ENCODE measurements at places on chromosomes 13 and 19. TPM values are rescaled to one million over a fixed set of nuclear protein-coding genes. Genes with fewer than 3 reads are reported as not detected.

LYL1 gene
- polyA plus RNA-seq: 15.7 TPM

FARP1 gene
- polyA plus RNA-seq: 30.6 TPM

DZIP1 gene
- 22.9 TPM for polyA plus RNA-seq

GRCh38 chr19:2592824-2593223, 109.7 kb downstream of the GNG7 start:
- DNase-seq: no peak

- DNase-seq: no peak
These were observed 9.5 kb upstream of the WTIP start for GRCh38 chr19:34471906-34472700.

- no peak for DNase-seq
These were observed 18.6 kb downstream of the C19orf81 start for GRCh38 chr19:50667759-50668231.

MUC16 gene
- polyA plus RNA-seq: not detected

DNA sequence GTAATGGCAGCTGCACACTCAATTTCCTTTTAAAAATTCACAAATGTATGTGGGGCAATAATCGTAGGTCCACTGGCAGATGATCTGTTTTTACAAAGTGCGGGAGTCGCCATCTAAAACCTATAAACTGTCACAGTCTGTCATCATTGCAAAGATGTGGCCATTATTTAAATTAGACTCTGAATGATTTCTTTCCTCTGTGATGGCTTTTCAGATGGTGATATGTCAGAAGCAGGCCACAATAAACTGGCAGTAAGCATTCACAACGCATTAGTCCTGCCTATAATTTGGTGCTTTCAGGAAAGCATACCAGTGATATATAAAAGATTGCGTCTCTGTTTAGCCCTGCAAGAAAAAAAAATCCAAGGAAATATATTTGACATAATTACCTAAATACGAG, 226.8 kb downstream of the TBC1D4 start:
- DNase-seq: no peak

NTF4 gene
- polyA plus RNA-seq: 4.1 TPM

CHERP gene
- polyA plus RNA-seq: 27.2 TPM

TUBA3C gene
- polyA plus RNA-seq: not detected

DNA sequence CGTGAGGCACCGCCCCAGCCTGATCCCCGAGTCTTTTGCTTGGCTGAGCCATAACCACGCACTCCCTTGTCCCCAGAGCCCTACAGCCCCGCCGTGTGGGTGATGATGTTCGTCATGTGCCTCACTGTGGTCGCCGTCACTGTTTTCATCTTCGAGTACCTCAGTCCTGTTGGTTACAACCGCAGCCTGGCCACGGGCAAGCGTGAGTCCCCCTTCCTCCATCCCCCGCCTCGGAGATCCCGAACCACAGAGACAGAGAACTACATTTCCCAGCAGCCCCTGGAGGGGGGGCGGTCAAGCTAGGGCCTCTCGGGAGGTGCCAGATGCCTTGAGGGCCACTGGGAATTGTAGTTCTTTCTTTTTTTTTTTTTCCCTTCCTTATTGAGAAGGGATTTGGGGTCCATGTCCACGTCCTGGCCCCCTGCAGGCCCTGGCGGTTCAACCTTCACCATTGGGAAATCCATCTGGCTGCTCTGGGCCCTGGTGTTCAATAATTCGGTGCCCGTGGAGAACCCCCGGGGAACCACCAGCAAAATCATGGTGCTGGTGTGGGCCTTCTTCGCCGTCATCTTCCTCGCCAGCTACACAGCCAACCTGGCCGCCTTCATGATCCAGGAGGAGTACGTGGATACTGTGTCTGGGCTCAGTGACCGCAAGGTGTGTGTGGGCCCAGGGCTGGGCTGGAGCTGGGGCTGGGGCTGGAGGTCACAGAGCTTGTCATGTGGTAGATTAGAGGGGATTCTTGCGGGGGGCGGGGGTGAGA, 25.9 kb downstream of the GRIN2D start:
- no peak for DNase-seq

PEG3 gene
- polyA plus RNA-seq: 9.7 TPM

IZUMO2 gene
- polyA plus RNA-seq: not detected

DNA sequence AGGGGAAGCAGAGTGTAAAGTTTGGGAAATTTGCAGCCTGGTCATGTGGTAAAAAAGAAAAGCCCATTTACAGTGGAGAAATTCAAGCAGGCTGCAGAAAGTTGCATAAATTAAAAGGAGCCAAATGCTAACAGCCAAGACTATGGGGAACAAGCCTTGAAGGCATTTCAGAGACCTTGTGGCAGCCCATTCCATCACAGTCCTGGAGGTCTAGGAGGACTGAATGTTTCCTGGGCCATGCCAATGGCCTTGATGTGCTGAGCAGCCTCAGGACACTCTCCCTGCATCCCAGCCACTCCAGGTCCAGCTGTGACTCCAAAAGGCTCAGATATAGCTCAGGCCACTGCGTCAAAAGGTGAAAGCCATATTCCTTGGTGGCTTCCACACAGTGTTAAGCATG, 1202.4 kb upstream of the ATXN8OS start:
- no peak for DNase-seq

- no peak for DNase-seq
These were observed 152.5 kb upstream of the SOX1 start for GRCh38 chr13:111914241-111915103.

DNA sequence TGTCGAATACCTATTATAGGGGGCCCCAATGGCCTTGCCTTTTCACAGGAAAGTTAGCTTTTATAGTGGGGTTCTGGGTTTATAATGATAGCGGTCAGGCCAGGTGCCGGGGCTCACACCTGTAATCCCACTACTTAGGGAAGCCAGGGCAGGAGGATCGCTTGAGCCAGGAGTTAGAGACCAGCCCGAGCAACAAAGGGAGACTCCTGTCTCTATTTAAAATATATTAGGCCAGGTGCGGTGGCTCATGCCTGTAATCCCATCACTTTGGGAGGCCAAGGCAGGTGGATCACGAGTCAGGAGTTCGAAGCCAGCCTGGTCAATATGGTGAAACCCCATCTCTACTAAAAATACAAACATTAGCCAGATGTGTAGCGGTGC, 7.3 kb downstream of the RPS11 start:
- no peak for DNase-seq

DNA sequence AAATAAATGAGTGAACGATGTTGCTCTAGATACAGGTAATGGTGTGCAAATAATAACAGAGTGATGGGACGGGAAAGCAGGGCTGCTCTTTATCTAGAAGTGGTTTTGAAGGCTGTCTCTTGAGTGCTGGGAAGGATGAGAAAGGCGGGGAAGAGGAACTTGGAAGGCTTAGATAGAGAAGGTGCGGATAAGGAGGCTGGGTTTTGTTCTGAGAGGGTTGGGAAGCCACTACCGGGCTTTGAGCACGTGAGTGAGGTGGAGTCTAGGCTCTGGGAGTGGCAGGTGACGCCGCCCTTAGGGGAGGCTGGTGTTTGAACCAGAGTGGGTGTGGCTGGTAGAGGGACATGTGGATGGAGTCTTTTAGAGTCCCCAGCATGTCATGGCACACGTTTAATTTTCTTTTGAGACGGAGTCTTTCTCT, 811 bp downstream of the ARMC6 start:
- DNase-seq: no peak

FPR3 gene
- polyA plus RNA-seq: 5.8 TPM

DNA sequence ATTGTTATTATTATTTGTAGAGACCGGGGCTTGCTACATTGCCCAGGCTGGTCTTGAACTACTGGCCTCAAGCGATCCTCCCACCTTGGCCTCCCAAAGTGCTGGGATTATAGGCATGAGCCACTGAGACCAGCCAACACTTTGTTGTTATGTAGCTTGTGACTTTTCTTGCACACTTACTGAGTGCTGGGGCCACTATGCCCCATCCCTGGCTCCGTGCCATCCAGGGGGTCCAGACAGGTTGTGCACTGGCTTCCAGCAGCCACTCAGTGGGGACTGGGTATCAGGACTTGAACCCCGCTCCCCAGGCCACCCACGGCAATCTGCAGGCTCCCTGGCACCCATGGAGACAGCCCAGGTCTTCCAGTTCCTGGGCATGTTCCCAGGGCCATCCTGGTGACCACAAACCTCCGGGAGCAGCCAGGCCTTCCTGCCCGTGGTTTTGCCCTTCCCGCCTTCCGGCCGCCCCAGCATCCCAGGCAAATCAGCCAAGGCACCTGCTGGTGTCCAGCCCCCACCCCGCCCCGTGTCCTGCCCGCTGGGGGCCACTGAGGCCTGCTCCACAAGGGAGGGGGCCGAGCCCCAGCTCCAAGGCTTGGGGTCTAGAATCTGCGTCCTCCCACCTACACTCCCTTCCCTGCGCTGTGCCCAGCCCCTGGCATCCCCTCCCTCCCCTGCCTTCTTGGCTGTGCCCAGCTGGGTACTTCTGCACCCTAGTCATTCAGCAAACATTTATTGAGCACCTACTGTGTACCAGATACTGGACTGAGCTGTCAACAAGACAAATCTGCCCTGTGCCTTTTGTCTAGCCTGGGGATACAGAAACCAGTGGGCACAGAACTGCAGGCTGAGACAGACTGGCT, 23.7 kb upstream of the SEMA6B start:
- no peak for DNase-seq

- DNase-seq: no peak
These were observed 1.3 kb upstream of the HNRNPL start for GRCh38 chr19:38850976-38851621.

GRCh38 chr13:24670961-24671381, 9.2 kb upstream of the ATP12A start:
- no peak for DNase-seq

GRCh38 chr19:42122691-42123607, 9.3 kb downstream of the POU2F2 start:
- DNase-seq: no peak

- no peak for DNase-seq
These were observed 320.3 kb downstream of the SUCLA2 start for GRCh38 chr13:47680748-47681147.

DNA sequence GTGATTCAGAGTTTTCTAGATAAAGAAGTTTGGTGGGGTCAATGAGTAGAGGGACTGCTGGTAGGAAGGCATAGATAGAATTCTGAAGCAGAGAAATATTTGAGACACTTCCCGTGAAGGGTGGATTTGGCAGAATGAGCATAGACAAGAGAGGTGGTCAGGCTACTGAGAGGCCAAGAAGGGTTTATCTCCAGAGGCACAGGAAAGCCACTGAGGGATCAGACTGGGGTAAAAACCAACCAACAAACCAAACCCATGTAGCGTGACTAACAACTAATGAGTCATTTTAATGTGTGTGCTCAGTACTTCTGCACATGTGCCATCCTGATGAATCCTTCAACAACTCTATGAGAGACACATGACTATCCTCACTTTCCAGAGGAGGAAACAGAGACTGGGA, 60.0 kb upstream of the SERP2 start:
- DNase-seq: no peak

GRCh38 chr13:42320375-42320787, 48.4 kb downstream of the AKAP11 start:
- DNase-seq: no peak

GRCh38 chr19:17775245-17775927, 19.6 kb upstream of the B3GNT3 start:
- no peak for DNase-seq

CPB2 gene
- 0.24 TPM for polyA plus RNA-seq

Measured in urinary bladder (tissue), 4 donors.